ENCODE measurements at places on chromosomes 12 and 14.

DNA sequence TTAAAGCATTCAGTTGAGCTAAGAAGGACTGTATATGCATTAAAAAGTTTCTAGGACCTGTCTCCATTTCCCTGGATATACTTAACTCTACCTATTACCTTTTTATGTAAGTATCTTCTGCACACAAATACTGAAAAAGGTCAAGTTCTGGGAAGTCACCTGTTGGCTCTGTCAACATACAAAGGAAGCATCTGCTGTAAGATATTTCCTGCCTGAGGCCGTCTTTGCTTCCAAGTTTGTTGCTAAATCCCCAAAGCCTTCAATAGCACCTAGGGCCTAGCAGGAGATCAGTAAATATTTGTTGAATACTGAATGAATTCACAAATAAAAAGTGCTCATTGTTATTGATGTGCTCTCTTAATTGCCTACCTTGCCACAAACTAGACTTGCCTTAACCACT lies 188.4 kb downstream of the DUSP6 start:
- DNase-seq, result no peak

- DNase-seq, result no peak
These were observed 93.9 kb upstream of the RASSF8 start for GRCh38 chr12:25864306-25865276.

DNA sequence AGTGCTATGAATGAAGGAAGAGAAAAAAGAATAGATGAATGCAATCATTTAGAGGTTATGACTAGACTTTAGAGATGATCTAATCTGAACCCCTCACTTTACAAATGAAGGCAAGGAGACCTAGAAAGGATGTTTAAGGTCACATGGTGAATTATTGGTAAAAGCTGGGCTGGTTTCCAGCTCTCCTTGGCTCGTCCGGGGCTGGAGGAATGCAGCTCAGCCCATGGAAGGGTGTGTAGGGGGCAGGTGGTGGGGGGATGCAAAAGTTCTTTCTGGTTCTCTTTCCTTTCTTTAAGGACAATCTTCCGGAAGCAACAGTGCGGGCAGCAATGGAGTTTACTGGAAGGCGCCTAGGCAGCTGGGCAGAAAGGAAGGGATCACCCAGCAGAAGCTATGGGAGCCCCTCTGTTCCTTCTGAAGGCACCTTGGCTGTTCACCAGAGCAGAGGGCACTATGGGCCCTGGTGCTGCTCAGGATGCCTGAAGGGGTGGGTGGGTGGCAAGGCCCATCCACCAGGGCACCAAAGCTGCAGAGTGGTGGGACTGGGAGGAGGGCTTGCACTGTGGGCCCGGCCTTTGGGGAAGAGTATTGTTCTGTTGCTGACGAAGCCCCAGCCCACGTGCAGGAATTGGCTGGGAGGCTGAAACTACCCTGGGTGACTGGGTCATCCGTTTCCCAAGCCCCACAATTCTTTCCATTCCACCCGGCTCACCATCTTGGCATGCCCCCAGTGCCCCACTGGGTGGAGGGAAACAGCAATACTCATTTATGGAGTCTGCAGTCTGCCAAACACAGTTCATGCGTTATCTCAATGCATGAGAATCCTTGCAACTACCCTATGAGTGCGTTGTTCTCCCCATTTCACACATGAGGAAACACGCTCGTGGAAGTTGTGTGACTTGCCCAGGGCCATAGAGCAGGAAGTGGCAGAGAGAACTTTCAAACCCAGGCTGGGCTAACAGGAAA lies 78.2 kb downstream of the IRF2BPL start:
- no peak for DNase-seq

- no peak for DNase-seq
These were observed 46.7 kb downstream of the SMUG1 start for GRCh38 chr12:54142114-54142475.

All from stimulated activated CD4-positive, alpha-beta T cell treated with anti-CD3 and anti-CD28 coated beads, Interleukin-1b, Interleukin-23, amount 100 ng/mL, for 48 hours (primary cell).